Foreskin fibroblast (primary cell): ENCODE measurements at places on chromosomes 7 and 10.

GRCh38 chr7:157273208-157274093, 63.4 kb upstream of the DNAJB6 start:
- DNase-seq = peak; percentile 67

DNA sequence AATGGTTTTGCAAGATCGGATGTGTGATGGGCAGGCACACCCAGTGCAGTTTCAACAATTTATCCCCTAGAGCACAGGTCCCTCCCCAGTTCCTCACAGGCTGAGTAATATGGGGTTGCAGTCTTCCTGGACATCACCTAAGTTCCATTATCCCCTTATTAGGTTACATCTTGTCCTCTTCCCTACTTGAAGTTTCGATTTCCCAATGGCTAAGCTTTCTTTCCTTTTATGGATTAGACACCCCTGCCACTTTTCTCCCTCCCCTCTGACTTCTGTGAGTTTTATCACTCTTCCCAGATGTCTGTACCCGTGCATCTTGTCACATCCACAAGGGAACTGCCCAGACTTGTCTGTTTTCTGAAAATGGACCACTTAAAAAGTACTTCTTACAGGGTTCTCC, 2.4 kb upstream of the NIPSNAP2 start:
- no peak for DNase-seq

DNA sequence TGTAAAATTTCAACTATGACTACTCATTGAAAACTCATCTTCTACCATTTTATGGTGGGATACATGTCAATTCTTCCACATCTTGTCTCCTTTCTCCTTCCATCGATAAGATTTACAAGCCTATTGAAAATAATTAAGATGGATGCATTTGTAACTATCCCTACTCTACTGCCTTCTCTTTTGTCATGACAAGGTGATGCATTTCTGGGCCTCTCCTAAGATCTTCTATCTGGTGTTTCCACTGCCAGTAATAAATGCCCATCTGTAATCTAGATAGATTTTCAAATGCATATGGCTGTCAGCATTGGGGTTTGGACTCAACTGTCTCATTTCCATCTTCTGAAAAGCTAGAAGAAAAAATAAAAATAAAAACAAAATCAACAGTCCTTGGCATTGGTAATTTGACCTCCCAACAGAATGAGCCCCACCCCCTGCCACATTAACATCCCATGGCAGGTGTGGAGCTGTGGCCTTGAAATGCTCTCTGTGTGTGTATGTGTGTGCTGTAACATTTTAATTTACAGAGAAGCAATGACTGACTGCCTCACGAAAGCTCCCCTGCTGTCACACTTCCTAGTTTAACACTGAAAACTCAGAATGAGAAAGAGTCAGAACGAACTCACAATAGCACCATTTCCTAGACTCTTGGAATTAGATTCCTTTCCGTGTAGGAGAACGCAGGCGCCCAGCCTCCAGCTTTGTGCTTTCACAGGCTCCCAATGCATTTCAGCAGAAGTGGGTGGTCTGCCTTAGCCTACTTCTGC, 74.2 kb downstream of the RHOBTB1 start:
- DNase-seq = no peak

DNA sequence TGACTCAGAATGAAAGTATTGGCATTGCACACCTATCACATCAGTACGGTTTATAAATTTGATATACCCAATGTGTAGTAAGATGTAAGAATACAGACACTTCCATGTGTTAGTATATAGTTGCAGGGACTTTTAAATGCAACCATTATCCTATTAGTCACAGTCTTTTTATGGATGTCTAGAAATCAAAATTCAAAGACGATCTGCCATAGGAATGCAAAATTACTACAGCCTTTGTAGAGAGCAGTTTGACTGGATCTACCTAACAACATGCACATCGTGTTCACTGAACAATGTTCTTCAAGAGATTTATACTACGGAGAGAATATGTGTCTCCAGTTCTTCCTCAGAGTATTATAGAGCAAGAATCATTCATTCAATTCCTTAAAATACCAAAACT, 317.3 kb upstream of the HGF start:
- DNase-seq = no peak

DNA sequence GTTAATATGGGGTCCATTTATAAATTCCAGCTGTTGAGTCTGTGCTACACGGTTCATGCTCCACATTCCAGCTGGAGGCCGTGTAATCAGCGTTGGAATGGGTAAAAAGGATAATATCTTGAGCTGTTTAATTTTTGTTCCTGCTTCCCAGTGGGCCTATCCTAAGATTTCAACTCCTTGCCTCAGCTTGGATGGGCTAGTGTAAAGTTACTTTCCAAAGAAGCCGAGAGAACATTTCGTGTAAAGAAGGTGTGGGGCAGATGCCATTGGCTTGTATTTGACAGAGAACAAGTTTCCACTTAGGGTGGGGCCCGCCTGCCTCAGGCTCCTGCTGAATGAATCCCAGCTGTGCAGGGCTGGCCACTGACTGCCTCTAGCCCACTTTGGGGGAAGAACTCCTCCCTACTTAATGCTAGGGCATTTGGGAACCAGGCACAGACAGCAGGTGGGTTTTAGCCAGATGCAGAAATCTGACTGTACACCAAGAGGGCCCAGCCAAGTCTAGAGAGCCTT, 125.9 kb upstream of the LYZL2 start:
- peak; percentile 93 for DNase-seq

DNA sequence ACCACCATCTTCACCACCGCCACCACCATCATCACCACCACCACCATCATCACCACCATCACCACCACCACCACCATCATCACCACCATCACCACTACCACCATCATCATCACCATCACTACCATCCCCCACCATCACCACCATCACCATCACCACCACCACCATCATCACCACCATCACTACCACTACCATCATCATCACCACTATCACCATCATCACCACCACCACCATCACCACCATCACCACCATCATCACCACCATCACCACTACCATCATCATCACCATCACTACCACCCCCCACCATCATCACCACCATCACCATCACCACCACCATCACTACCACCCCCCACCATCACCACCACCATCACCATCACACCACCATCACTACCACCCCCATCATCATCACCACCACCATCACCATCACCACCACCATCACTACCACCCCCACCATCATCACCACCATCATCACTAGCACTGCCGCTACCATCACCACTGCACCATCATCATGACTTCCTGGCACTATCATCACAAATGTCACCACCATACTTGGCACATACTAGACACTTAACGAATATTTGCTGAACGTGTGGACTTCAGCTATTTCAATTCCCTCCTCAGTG, 25.3 kb upstream of the FZD8 start:
- no peak for DNase-seq

DNA sequence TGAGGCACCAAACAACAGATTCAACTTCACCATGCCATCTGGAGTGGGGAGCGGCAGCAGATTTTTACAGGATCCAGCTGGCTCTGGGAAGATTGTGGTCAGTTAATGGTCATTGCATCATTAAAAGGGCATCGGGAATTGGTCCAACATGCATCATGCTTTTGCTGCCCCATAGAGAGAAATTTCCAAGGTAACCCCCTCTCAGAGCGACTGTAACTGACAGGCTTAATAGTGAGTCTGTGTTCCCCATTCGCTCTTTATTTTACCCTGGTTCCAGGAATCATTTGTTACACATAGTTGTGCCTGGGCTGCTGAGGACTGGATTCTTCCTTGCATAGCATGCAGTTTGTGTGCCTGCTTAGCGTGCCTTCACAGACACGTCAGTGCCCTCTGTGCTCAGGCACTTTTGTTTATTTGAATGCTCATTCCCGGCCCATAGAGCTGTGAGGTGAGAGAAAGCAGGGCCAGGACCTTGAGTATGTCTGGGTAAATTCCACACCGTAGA, 49.9 kb downstream of the CDHR3 start:
- DNase-seq = peak; percentile 97

- DNase-seq = no peak
Observed at GRCh38 chr7:47432671-47433563, 149.0 kb downstream of the TNS3 start.
